ENCODE measurements at places on chromosomes 6 and 20.

DNA sequence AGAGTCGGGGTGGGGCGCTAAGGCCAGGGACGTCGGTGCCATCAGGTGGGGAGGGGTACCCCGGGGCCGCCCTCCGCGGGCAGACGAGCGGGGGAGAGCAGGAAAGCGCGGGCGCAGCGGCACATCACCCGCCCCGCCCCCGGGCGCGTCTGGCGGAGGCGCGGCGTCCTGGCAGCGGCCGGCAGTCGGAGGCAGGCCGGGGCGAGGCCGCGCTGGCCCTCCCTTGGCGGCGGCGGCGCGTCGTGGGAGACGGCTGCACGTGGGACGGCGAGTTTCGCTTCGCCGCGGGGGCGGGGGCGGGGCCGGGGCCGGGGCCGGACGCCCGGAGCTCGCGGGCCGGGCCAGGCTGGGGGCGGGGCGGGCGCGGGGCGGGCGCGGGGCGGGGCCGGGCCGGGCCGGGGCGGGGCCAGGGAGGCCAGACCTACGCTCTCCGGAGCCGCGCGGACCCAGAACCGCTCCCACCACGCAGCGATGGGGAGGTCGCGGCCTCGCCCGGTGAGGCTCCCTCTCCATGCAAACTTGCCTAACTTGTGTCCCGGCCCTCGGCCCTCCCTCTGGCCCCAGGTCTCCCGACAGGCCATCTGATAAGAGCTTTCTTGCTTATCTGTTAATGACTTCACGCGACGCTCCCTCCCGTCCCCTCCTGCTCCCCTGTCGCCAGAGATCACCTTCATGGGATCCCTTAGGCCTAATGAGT lies 12.5 kb downstream of the ITPR3 start:
- no peak for DNase-seq

- no peak for DNase-seq
Measured at GRCh38 chr6:1482381-1483166, 93.2 kb downstream of the FOXF2 start.

- no peak for DNase-seq
Measured at GRCh38 chr6:169250660-169251059, 3.0 kb downstream of the THBS2 start.

- DNase-seq: no peak
Measured at GRCh38 chr20:3592931-3593330, 70.3 kb downstream of the GFRA4 start.

GRCh38 chr6:136654086-136654485 lies 103.9 kb upstream of the MAP7 start:
- no peak for DNase-seq

DNA sequence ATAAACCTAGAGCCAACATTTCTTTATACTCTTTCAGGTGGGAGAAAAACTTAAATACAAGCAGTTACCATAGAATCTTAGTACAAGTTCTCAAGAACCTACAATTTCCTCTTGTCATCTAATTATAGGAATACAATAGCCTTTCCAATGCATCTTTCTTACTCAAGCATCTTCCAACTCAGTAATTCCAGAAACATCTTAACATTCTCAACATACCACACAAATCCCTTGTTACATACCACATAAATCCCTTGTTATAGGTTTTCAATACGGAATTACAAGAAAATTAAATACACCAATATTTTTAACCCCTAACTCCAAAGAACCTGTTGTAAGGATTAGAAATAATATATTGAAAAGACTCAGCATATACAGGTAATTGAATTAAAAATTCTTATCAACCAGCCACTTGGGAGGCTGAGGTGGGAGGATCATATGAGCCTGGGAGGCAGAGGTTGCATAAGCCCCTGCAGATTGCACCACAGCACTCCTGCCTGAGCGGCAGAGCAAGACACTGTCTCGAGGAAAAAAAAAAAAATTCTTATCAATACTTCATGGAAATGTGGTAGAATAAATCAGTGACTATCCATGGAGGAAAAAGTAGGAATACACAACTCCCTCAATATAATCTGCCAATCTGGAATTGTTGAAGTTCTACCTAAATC lies 127.5 kb upstream of the CCDC28A start:
- DNase-seq: no peak

DNA sequence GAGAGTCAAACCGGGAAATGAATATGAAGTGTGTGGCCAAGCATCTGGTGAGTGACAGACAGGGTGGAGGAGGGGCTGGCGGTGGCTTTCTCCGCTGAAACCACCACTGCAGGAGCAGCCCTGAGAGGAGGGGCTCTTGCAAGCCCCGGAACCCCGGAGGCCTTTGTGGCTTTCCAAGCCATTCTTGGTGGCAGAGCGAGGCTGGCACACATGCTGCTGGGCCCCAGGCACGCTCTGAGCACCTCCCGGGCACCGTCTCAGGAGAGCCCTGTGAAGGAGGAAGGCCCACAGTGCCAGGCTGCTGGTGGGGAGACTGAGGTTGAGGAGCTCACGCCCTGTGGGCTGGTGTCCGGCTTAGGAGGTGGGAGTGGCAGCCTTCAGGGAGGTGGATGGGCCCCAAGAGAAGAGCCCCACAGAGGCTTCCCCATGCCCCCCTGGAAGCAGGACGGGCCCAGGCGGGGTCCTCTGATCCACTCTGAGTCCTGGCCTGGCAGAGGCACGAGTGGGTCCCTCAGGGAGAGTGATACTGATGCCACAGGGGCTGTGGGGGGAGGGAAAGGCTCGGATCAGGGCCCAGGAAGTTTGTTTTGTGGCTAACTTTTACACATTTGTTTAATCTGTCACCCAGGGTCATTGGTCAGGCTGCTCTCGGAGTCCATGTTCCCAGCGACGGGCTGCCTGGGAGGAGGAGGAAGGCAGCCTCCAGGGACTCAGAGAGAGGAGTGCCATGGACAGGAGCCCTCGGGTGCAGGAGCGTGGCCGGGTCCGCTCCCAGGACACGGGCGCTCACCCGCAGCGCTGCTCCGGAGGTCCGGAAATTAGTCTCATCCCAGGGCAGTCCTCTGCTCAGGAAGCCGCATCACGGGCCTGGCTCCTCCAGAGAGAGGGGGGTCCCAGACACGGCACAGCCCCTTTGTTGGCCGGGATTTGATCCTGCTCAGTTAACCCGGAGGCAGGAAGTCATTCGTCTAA lies 170.7 kb downstream of the ERMARD start:
- no peak for DNase-seq

DNA sequence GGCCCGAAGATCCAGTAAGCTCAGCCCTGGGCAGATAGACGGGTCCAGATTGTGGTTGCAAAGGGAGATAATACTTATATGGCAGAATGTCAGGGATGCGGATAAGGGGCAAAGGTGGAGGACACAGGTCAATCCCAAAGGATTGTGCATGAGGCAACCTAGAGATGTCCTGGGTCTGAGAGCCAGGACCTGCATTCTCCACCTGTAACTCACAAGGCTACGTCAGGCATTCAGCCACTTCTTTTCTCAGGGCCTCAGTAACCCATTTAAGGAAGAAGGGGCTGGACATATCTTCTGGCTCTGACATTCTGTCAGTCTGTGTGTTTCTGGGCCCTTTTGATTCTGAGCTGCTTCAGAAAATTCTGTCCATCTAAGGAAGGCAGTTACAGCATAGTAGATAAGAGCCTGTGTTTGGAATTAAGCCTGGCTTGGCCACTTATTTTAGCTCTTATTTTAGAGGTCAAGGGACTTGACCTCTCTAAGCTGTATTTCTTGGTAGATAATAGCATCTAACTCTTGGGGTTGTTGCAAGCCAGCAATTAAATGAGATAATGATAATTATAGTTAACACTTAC lies 40.2 kb downstream of the CNBD2 start:
- DNase-seq: no peak
